ENCODE measurements at places on chromosomes 16 and 17.

DNA sequence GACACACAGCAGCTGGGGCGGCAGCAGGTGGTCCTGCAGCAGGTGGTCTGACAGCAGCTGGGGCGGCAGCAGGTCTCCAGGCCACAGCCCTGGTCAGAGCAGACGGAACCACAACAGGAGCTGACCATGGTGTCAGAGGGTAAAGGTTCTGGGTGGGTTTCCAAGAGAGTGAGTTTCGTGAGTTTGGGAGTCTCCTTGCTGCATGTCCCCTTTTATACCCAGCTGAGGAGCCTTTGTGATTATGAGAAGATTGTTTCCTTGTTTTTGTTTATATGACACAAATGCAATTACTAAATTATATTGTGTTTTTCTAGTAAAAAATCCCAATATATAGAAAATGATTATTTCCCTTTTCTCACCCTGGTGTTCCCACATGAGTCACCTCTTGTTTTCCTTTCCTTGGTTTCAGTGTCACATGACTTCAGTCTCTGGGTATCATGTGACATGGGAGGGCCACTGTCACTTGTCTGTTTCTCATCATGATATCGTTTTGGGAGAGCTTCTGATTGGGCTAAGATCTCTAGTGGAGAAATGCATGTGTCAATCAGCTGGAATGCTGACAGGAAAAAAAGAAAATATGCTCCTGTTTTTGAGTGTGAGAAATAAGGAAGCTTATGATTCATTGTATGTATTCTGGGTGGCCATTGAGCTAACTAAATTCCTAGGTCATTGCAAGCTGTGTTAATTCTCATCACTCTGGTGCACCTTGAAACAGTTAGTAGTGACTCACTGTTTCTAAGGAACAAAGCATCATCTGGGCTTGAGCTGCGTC, at the start of gene KRTAP4-6:
Gene KRTAP4-6 (minus strand): TSS at position 185 of the 772 bp plus-strand sequence. CDS start 57 bp downstream, at position 128.
- peak within 1 kb of the TSS; percentile 13 for H3K27ac ChIP-seq
- H3K36me3 ChIP-seq: peaks cover 14% of the 10 kb centered on the region
- H3K4me3 ChIP-seq: no peak within 1 kb of the TSS
- DNase-seq: no peak
- peaks cover 8% of the 10 kb centered on the region for H3K27me3 ChIP-seq
- H3K4me1 ChIP-seq: no peaks in the 10 kb centered on the region

DNA sequence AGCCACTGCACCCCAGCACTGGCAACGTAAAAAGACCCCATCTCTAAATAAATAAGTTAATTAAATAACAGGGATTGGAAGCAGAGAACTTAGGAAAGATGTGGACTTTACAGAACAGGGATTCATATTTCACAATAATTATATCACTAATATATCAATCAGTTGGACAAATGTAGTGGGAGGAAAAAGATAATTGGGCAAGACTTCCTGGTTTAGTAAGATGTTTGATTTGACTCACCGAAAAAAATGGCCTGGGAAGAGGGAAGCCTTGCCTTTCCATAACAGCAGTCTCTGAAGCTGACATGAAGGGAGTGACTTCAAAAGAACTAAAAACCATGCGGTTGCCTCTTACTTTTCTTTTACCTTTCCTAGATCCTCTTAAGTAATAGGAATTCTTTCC, 15.2 kb upstream of the C17orf78 start:
- peak overlapping the region; percentile 95 for H3K27ac ChIP-seq
- DNase-seq: no peak
- H3K27me3 ChIP-seq: peaks cover 3% of the 10 kb centered on the region

GRCh38 chr17:6239241-6239798, 169.1 kb downstream of the WSCD1 start:
- DNase-seq: no peak
- H3K4me1 ChIP-seq: peaks cover 22% of the 10 kb centered on the region
- H3K4me3 ChIP-seq: no peak overlapping the region
- H3K36me3 ChIP-seq: no peaks in the 10 kb centered on the region

DNA sequence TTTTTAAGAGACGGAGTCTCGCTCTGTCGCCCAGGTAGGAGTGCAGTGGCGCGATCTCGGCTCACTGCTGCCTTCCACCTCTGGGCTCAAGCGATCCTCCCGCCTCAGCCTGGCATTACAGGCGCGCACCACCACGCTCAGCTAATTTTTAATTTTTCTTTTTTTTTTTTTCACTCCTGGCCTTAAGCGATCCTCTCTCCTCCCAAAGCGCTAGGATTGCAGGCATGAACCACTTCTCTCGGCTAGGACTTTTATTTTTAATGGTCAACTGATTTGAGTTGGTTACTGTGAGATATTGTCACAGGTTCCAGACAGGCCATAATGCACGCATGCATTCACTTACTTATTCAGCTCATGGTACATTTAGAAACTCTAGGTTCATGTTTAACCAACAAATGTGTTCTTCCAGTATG, 888 bp downstream of the PIGW start:
- no peak for DNase-seq
- peaks cover 44% of the 10 kb centered on the region for H3K36me3 ChIP-seq
- peak overlapping the region; percentile 99 for H3K27ac ChIP-seq
- H3K4me3 ChIP-seq: peak overlapping the region; percentile 95
- peaks cover 37% of the 10 kb centered on the region for H3K4me1 ChIP-seq
- no peaks in the 10 kb centered on the region for H3K27me3 ChIP-seq

DNA sequence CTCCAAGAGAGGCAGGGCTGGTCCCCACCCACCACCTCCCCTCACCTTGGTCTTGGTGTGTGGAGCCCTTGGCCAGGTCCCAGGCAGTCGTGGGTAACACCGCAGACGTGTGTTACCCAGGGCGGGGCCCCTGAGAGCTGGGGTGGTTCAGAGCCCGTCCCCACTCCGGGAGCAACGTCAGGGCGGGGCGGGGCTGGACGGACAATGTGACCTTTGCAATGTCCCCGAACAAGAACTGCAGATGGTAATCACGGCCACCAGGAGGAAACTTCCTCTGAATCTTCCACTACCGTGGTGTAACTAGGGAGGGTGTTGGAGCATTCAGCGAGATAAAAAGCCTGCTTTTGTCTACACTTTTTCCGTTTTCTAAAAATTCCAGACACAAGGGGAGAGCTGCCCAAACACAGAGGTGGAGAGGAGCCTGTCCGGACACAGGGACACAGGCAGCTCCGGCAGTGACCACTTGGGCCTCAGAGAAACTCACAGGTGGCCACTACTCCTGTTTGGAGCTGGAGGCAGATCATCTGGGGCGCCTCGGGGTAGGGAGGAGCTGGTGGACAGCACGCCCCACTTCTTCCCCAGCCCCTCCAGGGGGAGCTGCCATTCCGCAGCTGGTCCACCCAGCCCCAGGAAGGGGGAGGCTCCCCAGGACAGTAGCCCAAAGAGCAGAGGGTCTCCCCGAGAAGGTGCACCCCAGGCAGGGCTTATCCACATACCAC, 14.2 kb upstream of the SLC38A10 start:
- peak overlapping the region; percentile 69 for H3K4me3 ChIP-seq
- H3K4me1 ChIP-seq: peaks cover 50% of the 10 kb centered on the region
- no peak overlapping the region for H3K27ac ChIP-seq

DNA sequence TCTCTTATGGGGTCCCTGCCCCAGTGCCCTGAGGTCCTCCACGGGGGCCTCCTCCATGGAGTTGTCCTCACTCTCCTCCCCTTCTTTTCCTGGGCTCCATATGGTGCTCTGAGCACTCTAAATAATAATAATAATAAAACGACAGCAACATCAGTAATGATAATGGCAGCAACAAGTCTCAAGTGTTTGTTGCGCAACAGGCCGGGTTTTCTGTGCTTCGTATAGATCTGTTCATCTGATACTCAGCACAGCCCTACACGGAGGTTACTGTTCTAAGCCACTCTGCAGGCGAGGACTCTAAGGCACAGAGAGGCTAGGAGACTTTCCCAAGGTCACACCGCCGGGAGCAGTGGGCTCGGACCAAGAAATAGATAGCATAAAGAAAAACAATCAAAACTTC, 13.7 kb downstream of the CIBAR2 start:
- no peak for DNase-seq
- no peaks in the 10 kb centered on the region for H3K36me3 ChIP-seq
- no peak overlapping the region for H3K4me3 ChIP-seq
- peaks cover 13% of the 10 kb centered on the region for H3K4me1 ChIP-seq
- no peak overlapping the region for H3K27ac ChIP-seq

GRCh38 chr17:10211666-10212065, 13.3 kb upstream of the GAS7 start:
- H3K27me3 ChIP-seq: peaks cover 8% of the 10 kb centered on the region
- no peak for DNase-seq
- peaks cover 22% of the 10 kb centered on the region for H3K4me1 ChIP-seq
- no peak overlapping the region for H3K27ac ChIP-seq
